ENCODE measurements at places on chromosomes 13 and 19. TPM values are rescaled to one million over a fixed set of nuclear protein-coding genes. Genes with fewer than 3 reads are reported as not detected.

CCDC194 gene
- 0.86 TPM for total RNA-seq

- DNase-seq = no peak
Observed at GRCh38 chr19:39778763-39779162, at the start of gene LEUTX. LEUTX (plus strand) TSS chr19:39778854; CDS start chr19:39778921, 67 bp downstream.

DNA sequence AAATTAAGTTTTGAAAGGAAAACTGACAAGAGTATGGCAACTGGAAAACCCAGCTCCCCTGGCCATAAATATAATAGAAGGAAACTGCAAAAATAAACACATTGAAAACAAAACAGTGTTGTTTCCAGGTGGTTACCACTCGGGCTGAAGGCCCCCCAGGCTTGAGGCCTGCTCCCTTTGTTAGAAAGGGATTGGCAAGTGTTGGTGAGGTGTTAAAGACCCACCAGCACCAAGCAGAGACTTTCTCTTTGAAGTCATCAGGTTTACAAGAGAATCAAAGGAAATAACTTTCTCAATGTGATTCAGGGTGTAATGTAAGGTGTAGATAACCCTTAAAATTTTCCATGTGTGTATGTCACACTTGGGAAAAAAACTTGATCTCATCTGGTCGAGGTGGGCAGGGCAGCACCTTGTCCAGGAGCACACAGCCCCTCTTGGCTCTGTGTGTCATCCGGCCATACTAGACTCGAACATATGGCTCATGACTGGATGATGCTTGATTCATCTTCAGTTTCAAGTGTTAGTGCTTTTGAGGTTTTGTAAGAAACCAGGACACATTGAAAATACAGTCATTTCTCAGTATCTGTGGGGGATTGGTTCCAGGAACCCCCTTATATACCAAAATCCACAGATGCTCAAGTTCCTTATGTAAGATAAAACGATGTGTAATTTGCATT lies 7.8 kb downstream of the ACTN4 start:
- no peak for DNase-seq

STAP2 gene
- 66.8 TPM for total RNA-seq

- no peak for DNase-seq
Observed at GRCh38 chr19:8206147-8207087, 2.8 kb upstream of the CERS4 start.

DNA sequence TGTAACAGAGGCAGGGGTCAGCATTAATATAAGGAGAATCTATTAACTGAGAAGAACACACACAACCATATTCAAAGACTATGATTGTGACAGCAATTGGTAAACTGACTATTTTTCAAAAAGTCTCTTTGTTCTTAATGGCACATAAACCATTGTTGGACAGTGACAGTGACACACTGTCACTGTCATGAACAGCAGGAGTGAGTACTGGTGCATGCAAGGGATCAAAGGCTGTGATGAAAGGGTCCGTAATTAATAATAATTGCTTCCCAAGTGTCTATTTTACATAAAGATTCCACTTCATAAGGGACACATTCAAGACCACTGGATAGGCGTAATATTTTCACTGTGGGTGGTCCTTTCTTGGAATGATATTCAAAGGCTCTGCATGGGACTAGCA lies 50.7 kb downstream of the LHFPL6 start:
- DNase-seq = no peak

DNA sequence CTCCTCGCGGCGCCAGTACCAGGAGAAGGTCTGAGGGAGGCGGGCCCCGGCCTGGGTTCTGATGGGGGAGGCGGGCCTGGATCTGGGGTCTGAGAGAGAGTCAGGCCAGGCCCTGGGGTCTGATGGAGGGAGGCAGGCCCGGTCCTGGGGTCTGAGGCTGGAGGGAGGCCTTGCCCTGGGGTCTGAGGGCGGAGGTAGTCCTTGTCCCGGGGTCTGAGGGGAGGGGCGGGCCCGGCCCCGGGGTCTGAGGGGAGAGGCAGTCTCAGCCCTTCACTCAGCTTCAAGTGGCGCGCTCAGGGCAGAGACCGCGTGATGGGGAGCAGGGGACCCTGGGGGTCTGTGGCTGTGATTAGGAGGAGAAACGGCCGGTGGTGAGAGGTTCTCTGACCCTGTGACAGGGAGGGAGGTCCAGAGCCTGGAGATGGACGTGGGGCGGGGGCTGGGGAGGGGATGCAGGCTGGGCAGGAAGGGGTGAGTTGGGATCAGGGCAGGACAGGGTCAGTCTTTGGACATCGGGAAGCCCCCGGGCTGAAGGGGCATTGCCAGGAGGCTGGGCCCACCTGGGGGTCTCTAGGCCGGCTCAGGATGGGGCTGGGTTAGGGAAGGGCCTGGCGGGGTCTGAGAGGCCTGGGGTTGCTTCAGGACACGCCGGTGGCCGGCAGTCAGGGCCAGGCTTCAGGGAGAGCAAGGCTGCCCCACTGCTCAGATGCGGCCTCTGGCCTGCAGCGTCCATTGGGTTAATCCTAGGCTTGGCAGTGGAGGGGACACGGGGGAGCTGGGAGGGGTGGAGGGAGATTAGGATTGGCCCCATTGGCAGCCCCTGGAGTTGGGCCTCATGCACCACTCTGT lies 18.7 kb downstream of the HCN2 start:
- no peak for DNase-seq

DNA sequence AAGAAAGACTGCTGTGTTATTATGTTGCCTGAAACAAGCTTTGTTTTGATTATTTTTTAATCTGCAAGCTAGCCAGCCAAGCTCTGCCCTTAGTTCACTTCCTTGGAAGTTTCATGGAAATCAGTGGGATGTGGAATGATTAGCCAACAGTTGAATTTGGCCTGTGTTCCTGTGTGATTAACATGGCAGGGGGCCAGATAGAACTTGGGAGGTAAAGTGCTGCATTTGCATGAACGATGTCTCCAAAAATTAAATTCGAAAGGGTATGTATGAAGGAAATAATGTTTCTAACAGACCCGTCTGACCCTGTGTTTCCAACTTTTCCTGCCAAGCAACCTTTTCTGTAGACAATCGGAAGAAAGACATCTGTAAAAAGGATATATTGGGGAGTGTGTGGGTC lies 32.2 kb downstream of the UFM1 start:
- DNase-seq = no peak

DNA sequence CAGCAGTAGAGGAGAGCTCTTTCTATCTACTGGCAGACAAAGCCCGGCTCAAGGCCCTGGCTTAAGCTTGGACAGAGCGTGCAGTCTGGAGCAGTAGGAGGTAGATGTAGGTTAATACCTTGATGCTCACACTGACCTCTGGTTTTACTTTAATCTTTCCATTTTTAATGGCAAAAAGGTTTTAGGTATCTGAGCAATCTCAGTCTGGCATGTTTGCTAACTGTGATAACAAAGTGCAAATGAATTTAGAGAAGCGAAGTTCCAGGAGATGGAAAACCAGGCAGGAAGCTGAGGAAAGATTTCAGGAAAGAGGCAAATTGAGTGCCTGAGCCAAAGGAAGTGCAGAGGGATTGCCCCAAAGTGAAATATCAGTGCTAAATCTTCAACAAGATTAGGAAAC lies 356.6 kb downstream of the FOXO1 start:
- no peak for DNase-seq

ZNF221 gene
- 6.8 TPM for total RNA-seq
